Sigmoid colon (tissue), 7 donors: ENCODE measurements at places on chromosomes 12 and 14.

DNA sequence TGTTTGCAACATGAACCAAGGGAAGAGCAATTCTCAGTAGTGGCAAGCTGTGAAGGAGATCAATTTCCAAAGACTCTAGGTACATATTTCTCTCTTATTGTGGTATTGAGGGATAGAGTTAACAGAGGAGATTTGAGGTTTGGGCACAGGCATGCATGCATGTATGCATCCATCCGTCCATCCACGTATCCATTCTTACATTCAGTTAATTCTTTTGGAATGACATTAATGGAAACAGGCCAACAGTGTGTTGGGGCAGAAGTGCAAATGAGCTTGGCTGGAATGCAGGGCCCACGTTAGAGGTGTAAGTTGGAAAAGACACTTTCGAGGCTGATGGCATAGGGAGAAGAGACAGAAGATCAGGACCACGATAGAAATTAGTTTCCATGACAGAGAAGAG is 216.9 kb upstream of the PELI2 start:
- DNase-seq = no peak

- DNase-seq = no peak
Measured at GRCh38 chr12:29771786-29772185, 12.0 kb downstream of the TMTC1 start.

DNA sequence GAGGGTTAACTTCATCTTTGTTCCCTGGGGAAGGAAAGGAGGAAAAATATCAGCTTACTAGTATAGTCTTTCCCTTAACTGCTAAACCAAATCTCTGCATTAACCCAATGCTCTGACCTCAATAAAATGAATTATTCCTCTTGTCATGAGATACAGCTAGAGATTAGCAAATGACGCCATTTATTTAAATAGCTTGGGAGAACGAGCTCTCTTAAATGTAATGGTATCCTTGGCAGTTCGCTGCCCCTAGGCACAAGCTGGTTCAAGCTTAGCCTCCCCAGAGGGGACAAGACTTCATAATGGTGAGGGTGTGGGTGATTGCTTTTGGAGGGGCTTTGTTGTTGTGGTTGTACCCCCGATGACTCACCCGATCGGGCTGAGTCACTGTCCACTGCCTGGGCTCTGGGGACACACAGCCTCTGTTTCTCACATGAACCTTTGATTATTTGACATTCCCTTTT is 19.6 kb downstream of the FNTB start:
- no peak for DNase-seq

- no peak for DNase-seq
Measured at GRCh38 chr12:59929110-59929509, 333.3 kb downstream of the SLC16A7 start.

GRCh38 chr12:44157359-44157758 is 321.5 kb downstream of the TMEM117 start:
- DNase-seq = no peak

DNA sequence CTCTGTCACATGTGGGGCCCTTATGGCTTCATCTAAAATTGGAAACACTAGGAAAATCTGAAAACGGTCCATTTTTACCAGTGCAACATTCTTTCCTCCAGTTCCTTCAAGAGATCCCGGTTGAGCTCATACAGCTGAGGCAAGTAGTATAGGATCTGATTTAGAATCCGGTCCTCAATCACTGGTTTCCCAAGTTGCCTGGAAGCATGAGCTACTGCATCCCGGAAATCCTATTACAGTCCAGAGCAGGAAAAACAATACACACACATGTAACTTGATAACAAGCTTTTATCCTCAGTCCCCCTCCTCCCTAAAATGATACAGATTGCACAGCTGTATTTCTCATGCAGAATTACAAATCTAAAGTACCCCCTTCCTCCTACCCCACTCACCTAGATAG is 67.9 kb upstream of the NR2C1 start:
- no peak for DNase-seq

- DNase-seq = no peak
Measured at GRCh38 chr14:96256407-96256806, 397 bp downstream of the BDKRB1 start.

- no peak for DNase-seq
Measured at GRCh38 chr12:100159391-100160104, 16.9 kb upstream of the BLTP3B start.

DNA sequence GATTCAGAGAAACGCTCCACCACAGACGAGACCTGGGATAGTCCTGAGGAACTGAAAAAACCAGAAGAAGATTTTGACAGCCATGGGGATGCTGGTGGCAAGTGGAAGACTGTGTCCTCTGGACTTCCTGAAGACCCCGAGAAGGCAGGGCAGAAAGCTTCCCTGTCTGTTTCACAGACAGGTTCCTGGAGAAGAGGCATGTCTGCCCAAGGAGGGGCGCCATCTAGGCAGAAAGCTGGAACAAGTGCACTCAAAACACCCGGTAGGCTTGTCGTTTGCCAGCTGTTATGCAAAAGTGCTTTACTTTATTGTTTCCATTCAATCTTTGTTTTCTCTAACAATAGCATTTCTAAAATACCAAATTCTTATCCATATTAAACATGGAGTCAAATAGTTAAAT is 287.3 kb downstream of the NAV3 start:
- DNase-seq = no peak

- no peak for DNase-seq
Measured at GRCh38 chr14:105206873-105207272, 25.8 kb upstream of the NUDT14 start.

DNA sequence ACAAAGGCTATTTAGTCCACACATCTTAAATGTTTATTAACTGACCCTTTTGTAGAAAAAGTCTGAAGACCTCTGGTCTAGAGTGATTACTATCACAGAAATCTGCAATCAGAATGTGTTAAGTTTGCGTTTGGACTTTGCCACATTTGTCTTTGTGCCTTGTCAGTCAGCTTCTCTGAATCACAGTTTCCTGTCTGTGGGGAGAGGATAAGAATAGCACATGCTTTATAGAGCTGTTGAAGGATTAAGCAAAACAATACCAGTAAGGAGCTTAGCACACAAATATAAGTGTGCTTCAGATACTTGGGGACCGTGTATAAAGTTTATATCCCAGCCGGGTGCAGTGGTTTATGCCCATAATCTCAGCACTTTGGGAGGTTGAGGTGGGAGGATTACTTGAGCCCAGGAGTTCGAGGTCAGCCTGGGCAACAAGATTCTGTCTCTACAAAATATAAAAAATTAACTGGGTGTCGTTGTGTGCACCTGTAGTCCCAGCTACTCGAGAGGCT is 63.0 kb upstream of the BTG1 start:
- DNase-seq = no peak

GRCh38 chr12:101782273-101782731 is 43.0 kb upstream of the SYCP3 start:
- no peak for DNase-seq

GRCh38 chr14:69766984-69767368 is at the start of gene SRSF5:
TSS of gene SRSF5 (plus strand) at chr14:69767142. CDS start at chr14:69768157, 1,015 bp downstream.
- peak; percentile 99 for DNase-seq

GRCh38 chr12:39771456-39771855 is 151.9 kb upstream of the ABCD2 start:
- DNase-seq = no peak

GRCh38 chr12:131885543-131886057 is 8.8 kb upstream of the ULK1 start:
- DNase-seq = no peak

- no peak for DNase-seq
Measured at GRCh38 chr14:63460680-63461369, 82.4 kb downstream of the PPP2R5E start.

DNA sequence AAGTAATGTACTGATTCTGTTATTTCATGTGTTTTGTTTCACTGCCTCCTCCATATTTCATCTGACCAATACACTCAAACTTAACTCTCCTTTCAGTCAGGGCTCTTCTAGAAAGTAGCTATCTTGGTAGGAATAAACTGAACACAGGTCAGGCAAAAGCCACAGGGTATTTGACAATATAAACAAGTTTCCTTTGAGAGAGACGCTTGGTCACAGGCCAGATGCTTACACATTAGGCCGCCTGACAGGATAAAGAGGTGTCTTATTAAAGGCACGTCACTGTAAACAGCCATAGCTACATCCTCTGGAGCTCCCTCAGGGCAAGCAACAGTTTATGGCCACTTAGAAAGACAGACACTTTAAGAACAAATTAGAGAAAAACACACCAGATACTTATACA is 607.5 kb downstream of the SLC6A15 start:
- DNase-seq = no peak

- DNase-seq = no peak
Measured at GRCh38 chr12:62259631-62259992, 592 bp upstream of the USP15 start.

DNA sequence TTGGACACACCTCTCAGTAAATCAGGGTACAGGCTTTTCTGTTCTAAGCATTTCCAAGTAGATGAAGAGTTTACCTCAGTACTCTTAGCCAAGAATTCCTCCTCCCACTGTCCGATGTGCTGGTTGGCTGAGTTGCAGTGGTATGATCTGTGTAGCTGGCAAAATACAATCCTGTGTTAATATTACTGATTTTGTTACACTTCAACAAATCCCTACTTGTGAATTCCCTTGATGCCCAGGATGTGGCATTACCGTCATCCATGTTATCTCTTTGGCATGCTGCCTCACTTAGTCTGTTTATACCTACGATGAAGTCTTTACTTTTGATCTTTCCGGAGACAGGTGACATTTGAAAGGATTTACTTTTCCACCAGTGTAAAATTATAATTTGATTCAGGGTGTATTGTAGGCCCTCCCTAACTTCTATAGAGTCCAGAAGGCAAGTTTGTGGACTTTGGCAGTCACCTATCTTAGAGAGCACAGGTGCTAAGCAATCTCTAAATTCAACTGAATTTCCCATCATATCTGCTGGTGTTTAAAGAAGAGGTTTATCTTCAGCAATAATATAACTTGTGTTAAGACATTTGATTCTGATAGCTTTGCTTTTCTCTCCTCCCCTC is 10.1 kb downstream of the CCDC196 start:
- no peak for DNase-seq

DNA sequence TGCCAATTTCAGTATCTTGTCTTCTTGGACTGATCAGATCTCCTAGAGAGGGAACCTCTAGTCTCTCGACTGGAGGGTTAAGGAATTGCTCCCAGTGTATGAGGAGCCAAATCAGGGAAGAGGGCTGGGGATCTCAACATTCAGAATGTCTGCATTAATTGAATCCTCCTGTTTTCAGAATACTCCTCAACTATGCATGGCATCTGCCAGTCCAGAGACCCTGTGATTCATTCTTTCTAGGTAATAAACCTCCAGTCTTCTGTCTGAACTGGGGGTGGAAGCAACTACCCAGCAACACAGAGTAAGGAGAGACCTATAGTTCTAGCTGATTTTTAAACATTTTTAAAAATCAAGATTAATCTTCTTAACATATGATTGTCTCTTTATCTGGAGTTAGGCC is 92.7 kb downstream of the AKAP6 start:
- DNase-seq = no peak

DNA sequence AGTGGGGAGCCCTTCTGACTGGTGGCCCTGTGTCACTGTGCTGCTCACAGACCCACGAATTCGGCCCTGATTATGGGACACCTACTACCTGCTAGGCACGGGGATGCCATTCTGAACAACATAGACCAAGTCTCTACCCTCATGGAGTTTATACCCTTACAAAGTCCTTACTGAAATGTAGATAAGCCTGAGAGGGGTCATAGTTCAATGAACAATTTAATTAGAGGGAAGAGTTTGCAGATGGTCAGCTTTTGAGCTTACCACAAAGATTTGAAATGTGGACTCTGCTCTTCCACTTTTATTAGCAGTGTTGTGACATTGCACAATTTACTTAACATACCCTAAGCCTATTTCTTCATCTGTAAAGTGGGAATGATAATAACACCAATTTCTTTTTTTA is 161.1 kb downstream of the MYRFL start:
- no peak for DNase-seq

GRCh38 chr14:100323121-100323941 is at the start of gene SLC25A47:
TSS of gene SLC25A47 (plus strand) at chr14:100323339. CDS start at chr14:100323415, 76 bp downstream.
- no peak for DNase-seq

GRCh38 chr14:100022772-100023451 is 42.3 kb upstream of the EVL start:
- DNase-seq = peak; percentile 71

GRCh38 chr12:63777340-63777739 is 2.4 kb upstream of the RXYLT1 start:
- DNase-seq = no peak

GRCh38 chr12:29245246-29245645 is 96.2 kb downstream of the FAR2 start:
- DNase-seq = no peak

GRCh38 chr12:51521554-51522276 is 69.3 kb upstream of the SCN8A start:
- DNase-seq = no peak

- no peak for DNase-seq
Measured at GRCh38 chr14:22737052-22737451, 29.4 kb upstream of the OXA1L start.

GRCh38 chr12:75389061-75389460 is 1.8 kb upstream of the GLIPR1L2 start:
- DNase-seq = no peak

DNA sequence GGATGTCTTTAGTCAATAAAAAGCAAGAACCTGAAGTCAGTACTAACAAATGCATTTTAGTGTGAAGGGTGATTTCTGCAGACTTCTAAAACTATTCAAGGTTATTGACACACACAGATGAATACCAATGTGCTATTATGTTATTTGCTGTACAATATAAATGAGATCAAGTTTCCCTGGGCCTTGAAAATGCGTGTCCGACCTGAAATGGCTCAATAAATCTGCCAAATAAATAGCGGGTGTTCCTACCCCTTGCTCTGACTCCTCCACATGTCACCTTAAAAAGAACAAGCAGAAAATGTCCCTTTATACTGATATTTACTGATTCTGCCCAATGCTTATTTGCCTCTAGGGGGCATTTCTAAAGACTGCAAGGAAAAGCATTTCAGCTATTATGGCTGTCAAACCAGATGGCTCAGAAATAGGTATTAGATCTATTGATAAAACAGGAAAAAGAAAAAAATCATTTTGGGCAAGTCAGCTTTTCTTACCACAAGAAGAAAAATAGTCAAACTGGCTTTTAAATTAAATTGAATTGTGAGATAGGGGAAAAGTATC is 367.3 kb upstream of the KITLG start:
- no peak for DNase-seq

DNA sequence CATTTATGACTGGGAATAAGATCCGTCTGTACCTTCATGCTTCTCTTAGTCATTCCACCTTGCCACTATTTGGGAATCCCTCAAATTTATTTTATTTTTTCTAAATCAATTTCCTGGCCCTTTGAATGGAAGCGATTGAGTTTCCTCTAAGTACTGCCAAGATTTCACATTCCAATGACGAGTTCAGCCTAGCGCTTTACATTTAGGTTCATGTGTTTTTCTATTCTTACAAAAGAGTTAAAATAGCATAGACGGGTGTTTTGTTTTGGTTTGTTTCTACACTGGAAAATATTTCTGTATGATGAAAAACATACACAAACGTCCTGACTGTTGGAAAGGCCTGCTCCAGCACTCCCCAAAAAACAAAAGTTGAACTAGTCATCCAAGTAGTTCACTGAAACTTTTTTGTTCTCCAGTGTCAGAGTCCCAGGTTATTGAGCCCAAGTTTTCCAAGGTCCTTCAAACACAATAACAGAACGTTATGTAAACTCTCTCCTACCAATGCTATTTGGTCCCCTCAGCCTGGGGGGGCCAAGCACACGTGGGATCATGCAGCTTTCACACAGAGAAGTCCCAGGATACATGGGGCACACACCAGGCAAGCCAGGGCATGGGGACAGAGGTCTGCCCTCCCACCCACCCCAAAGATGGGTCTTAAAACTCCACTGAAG is 74.8 kb upstream of the FOXN3 start:
- no peak for DNase-seq

GRCh38 chr14:103849151-103849886 is 1.9 kb upstream of the PPP1R13B start:
- DNase-seq = peak; percentile 60
